ENCODE measurements at places on chromosomes 2 and 18. TPM values are rescaled to one million over a fixed set of nuclear protein-coding genes. Genes with fewer than 3 reads are reported as not detected.

GRCh38 chr2:237638176-237638575 is 10.8 kb downstream of the LRRFIP1 start:
- no peak overlapping the region for H3K27ac ChIP-seq
- H3K4me1 ChIP-seq, result no peaks in the 10 kb centered on the region
- no peaks in the 10 kb centered on the region for H3K27me3 ChIP-seq
- H3K36me3 ChIP-seq, result peaks cover 51% of the 10 kb centered on the region
- H3K4me3 ChIP-seq, result no peak overlapping the region

DNA sequence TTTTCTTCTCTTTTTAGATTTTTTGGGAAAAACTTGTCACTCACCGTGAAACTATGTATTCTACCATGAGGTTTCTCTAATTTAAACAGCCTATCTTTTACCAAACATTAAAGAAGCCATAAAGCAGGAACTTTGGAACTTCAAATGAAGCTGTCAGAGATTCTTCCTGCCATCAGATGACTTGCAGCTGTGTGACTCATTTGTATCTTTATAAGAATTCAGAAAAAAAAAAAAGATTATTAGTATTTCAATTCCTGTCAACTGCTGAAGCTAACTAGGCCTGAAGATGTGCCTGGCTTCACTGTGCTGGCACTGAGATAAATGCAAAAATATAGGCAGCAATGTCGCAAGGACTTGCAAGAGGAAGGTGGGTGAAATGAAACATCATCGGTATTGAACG is 1399.1 kb upstream of the PIK3C3 start:
- no peak overlapping the region for H3K4me3 ChIP-seq
- no peaks in the 10 kb centered on the region for H3K4me1 ChIP-seq
- H3K36me3 ChIP-seq, result no peaks in the 10 kb centered on the region
- no peaks in the 10 kb centered on the region for H3K27me3 ChIP-seq

- peaks cover 7% of the 10 kb centered on the region for H3K4me1 ChIP-seq
- H3K27ac ChIP-seq, result no peak overlapping the region
- no peak overlapping the region for H3K4me3 ChIP-seq
- no peaks in the 10 kb centered on the region for H3K27me3 ChIP-seq
These were observed 93.1 kb downstream of the SLC8A1 start for GRCh38 chr2:40358783-40359182.

DNA sequence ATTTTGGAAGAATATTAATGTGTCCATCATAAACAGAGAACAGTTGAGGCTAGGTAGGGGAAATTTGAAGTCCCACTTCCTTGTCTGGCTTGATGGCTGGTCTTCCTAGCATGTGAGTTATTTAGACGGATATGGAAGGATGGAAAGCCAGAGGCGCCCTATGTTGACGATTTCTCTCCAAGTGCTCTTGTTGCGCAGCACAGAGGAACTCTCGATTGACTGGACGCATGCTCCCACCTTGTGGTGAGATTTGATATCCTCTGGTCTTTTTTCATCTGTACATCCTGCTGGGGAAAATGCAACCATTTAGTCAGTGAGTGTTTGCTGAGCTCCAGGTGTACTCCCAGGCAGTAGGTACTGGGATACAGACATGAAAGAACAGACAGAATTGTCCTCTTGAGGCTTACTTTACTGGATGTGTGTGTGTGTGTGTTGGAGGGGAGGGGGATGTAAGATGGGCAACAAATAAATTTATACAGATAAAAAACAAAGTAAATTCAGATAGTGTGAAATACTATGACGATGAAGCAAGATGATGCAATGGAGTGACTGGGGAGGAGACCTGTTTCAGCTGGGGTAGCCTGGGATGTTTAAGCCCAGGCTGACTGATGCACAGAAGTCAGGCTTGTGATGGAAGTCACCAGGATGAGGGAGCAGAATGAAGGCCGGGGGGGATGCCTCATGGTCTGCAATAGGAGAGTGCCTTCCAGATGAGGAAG is 137.2 kb downstream of the TRIM43 start:
- 0 out of 2 replicates have a peak, but pooled peaks cover 4% of the 10 kb centered on the region for H3K27me3 ChIP-seq
- H3K27ac ChIP-seq, result no peak overlapping the region
- no peaks in the 10 kb centered on the region for H3K36me3 ChIP-seq

DNA sequence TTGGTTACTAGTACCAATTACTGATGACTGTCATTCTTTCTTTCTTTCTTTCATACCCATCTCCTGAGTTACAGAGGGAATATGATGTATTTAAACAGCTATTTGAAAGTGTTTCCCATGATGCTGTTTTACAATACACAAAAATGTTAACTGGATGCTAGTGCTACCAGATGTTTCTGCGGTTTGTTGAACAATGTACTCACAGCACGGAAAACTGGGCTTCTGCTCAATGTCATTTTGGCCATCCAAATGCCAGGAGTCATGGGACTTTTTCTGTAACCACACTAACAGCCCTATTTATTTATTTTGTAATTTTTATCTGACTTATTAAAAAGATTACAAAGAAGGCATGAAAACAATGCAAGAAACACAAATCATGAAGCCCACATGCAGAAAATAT is 313.8 kb downstream of the RIT2 start:
- H3K4me3 ChIP-seq, result no peak overlapping the region
- peak; percentile 28 for DNase-seq
- H3K27ac ChIP-seq, result peak overlapping the region; percentile 14
- H3K27me3 ChIP-seq, result no peaks in the 10 kb centered on the region
- no peaks in the 10 kb centered on the region for H3K36me3 ChIP-seq
- no peaks in the 10 kb centered on the region for H3K4me1 ChIP-seq

DNA sequence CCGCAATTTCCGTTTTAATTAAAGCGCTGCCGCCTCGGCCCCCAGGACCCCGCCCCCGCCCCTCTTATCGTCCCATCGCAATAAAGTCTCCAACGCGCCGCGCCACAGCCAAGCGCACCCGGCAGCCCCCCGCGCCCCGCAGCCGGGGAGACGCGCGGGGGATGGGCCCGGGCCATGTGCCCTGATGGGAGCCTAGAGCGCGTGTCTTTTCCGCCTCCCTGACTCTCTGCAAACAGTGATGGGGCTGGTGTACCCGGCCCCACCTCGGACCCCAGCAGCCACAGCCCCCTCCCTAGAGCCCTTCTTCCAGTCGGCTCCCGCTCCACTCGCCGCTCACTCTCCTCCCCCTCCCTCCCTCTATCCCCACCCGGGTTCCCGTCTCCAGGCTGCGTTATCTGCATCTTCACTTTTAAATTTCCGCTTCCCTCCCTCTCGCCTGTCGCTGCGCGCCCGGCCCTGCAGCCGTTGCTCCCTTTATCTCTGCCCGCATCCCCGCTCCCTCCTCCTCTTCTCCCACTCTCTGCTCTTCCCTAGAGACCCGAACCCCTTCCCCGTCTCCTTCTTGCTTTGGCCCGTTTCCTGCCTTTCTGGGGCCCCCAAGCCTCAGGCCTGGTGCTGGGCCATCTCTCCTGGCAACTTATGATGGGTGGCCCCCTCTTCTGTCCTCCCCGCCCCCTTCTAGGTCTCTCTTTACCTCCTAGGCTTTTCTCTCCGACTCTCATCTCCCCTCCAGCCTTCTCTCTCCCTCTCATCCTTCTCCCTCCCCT is 524 bp upstream of the FEV start:
- DNase-seq, result no peak
- no peaks in the 10 kb centered on the region for H3K36me3 ChIP-seq
- H3K27ac ChIP-seq, result no peak overlapping the region
- peaks cover 7% of the 10 kb centered on the region for H3K4me1 ChIP-seq
- peaks cover 92% of the 10 kb centered on the region for H3K27me3 ChIP-seq

- no peaks in the 10 kb centered on the region for H3K27me3 ChIP-seq
- no peaks in the 10 kb centered on the region for H3K4me1 ChIP-seq
- H3K27ac ChIP-seq, result no peak overlapping the region
These were observed 115.5 kb downstream of the DSC3 start for GRCh38 chr18:30927042-30927441.

DNA sequence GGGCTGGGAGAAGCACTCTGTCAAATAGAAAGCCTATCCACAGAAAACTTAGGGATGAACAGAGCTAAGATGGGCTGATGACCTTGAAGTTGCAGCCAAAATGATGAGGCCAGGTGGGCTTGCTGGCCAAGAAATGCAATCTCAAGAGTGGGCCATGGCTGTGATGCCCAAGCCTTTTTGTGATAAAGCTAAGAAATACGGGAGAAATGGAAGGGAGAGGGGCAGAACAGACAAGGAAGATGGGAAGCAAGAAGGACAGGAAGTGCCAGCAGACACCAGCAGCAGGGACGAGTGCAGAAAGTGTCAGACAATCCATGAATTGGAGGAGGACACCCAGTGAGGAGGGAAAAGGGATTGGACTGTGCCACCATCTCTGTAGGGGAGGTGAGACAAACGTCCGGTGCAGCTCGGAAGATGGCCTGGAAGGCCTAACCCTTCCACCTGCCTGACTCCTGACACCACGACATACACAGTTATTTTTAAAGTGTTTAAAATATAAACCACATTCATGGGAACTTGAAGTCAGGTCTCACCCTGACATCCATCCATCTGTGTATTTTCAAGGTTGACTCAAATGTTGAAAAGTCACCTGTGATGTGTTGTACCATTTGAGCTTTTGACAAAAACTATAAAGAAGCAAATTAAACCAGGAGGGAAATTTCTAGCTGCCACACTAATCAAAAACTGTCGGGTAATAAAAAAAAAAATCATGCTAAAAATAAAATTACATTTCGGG is 105.5 kb downstream of the BCL2 start:
- DNase-seq, result no peak
- no peaks in the 10 kb centered on the region for H3K27me3 ChIP-seq

GRCh38 chr18:59904011-59904601 is 4.3 kb downstream of the PMAIP1 start:
- peaks cover 25% of the 10 kb centered on the region for H3K36me3 ChIP-seq
- H3K27ac ChIP-seq, result no peak overlapping the region
- no peak for DNase-seq
- no peaks in the 10 kb centered on the region for H3K27me3 ChIP-seq
- peaks cover 46% of the 10 kb centered on the region for H3K4me1 ChIP-seq

GRCh38 chr2:20216130-20217025 is 8.6 kb downstream of the SDC1 start:
- peaks cover 27% of the 10 kb centered on the region for H3K36me3 ChIP-seq
- no peak for DNase-seq
- no peak overlapping the region for H3K4me3 ChIP-seq

DNA sequence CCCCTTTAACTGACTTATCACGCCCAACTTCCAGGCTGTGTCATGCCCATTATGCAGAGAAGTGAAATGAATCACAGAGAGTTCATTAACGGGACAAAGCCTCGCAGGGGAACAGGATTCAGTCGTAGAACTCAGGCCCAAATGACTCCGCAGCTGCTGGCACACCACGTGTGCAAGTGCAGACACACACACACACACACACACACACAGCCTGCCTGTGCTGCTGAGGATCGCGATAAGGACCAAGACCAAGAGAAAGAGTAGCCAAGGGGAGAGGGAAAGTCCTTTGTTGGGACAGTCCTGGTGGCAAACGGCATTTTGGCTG is 90.0 kb upstream of the TAF1B start:
- H3K27ac ChIP-seq, result peak overlapping the region; percentile 50
- H3K4me3 ChIP-seq, result 0 out of 2 replicates have a peak overlapping the region, but pooled peaks have one; percentile 2
- DNase-seq, result peak; percentile 64

GRCh38 chr2:95049961-95050360 is 24.5 kb downstream of the MAL start:
- no peak for DNase-seq
- no peaks in the 10 kb centered on the region for H3K27me3 ChIP-seq
- H3K27ac ChIP-seq, result no peak overlapping the region
- no peaks in the 10 kb centered on the region for H3K36me3 ChIP-seq
- no peaks in the 10 kb centered on the region for H3K4me1 ChIP-seq

DNA sequence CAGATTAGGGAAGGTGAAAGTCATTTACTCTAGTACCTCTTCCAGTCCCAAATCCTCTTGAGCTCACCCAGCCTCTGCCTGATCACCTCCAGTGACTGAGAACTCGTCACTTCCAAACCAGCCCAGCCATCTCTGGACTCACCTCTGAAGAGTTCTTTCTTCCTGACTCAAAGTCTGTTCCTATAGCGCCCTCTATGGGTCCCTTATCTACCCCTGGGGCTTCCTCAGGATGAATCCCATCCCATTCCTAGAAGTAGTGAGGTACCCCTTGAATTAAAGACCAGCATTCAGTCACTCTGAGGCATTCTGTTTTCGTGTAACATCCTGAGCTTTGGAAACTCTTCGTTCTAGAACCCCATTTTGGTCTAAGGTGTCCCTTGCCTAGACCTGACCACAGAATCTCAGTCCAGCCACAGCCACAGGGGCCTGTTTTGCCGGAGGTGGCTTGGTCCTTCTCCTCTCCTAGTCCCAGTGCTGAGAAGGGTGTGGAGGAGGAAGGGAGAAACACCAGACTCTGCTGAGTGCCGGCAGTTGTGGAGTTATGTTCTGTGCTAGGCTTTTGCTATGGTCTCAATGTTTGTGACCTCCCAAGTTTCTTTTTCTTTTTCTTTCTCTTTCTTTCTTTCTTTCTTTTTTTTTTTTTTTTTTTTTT is 32.7 kb downstream of the SIX3 start:
- H3K36me3 ChIP-seq, result no peaks in the 10 kb centered on the region
- no peak overlapping the region for H3K27ac ChIP-seq
- peaks cover 14% of the 10 kb centered on the region for H3K4me1 ChIP-seq
- no peaks in the 10 kb centered on the region for H3K27me3 ChIP-seq

Gene CYBRD1
- total RNA-seq, result 49.7 TPM

Gene FAM237A
- total RNA-seq, result not detected

Gene ZFAND2B
- 42.7 TPM for total RNA-seq

All from SJSA1 (cell line).